ENCODE measurements at places on chromosomes 2 and 18.

GRCh38 chr2:230914886-230915285 is 10.2 kb downstream of the GPR55 start:
- no peak for DNase-seq

DNA sequence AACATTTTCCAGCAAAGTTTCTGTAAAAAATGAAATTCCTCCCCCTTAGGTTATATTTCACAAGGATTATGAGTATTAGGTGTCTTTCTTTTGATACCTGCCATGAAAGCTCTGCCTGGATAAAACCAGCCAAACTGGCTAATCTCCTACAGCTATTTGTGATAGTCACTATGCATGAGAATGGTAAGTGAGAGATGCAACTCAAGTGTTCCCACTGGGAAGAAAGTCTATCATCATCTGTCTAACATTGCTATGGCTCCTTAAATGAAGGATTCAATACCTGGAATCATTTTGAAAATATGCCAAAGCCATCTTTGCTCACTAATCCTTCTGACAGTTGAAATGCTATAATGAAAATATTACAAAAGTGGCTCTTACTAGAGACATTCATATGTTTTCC is 339.9 kb upstream of the LRRTM4 start:
- DNase-seq: no peak

DNA sequence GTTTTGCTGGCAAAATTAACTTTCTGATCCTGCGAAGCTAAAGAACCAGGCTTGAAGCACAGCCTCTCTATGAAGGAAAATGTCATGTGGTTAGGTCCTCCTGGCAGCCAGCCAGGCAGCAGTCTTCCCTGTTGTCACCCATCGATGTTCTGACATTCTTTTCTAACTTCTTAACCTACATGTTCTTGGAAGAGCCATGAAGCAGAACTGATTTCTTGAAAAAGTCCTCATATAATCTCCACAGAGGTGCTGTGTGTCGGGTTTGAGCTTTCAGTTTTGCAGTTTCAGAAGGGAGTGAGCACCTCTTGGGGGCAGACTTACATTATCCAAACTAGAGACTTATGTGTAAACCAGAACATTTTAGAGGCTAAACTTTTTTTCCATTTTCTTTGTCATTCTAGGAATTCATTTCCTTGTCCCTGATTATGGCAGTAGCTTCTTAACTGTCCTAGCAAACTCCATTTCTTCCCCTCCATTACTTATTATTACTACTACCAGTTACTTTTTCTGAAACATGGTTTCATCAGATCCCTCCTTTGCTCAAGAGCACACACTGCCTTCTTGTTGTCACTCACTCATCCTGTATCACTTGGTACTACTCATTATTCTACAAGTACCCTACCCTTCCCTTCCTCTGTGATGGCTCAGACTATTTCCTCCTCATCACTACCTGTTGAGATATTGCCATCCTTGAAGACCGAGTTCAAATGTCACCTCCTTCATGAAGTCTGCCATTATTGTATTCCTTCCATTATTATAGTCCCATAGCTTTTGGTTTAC is 31.1 kb downstream of the DOK1 start:
- DNase-seq: no peak

- no peak for DNase-seq
These were observed 28.3 kb downstream of the EVA1A start for GRCh38 chr2:75532488-75532887.

DNA sequence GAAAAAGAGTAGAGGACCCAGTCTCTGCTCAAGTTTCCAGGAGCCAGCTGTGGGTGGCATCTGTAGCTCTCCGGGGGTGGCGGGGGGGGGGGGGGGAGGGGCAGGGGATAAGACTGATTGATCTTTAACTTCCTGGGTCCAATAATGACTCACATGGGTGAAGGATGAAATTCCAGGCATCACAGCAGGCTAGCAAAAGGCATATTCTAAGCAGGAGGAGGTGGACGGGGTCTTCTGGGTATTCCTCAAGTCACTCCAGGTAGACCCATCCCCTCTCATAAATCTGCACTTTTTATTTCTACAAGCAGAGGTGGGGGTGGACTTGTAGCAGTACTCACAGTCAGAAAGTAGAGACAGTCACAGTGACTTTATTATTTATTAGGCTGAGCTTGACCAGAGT is 85.5 kb upstream of the TMEM247 start:
- no peak for DNase-seq

GRCh38 chr2:99644419-99644787 is 154.6 kb upstream of the REV1 start:
- no peak for DNase-seq

DNA sequence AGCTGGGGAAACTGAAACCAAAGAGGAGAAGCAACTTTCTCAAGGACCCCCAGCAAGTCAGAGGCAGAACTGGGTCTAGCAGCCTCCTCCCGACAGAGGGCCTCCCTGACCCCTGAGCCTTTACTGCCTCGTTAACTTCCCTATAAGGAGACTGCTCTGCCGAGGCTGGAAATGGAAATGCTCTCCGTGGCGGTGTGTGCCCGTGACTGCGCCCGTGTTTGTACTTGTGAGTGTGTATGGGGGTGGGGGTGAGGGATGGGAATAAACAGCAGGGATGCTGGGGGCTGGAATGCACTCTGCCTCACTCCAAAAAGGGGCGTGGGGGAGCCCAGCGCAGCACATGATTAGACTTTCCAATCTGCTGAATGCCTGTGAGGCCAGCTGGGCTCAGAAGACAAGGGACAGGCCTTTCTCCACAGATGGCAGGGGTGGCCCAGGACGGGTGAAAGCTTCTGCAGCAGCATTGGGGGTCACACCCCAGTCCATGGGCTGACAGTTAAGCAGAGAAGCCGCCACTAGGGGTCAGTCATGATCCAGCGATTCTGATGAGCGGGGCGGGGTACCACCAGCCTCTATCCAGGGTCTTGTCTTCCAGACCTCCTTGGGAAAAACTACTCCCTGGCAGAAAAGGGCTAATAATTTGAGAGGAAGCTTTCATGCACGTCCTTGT is 26.8 kb downstream of the MPHOSPH10 start:
- DNase-seq: peak; percentile 27

DNA sequence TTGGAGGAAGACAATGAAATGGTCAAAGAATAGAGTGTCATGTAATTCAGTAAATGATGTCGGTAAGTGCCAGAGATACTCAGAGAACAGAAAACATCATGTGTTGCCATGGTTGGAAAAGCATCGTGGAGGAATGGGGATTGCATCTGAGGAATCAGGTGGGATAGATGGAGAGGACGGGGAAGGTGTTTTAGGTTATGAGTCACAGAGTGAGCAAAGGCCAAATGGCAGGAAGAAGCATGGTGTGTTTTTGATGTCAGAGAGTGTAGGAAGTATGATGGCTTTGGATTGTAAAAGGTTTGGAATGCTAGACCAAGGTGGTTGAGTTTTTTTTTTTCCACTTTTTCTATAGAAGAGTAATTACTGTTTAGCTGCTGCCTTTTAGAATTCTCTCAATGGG is 27.5 kb upstream of the CD28 start:
- DNase-seq: peak; percentile 13

- DNase-seq: no peak
These were observed 8.4 kb downstream of the CASP10 start for GRCh38 chr2:201191132-201191875.

- peak; percentile 18 for DNase-seq
These were observed 11.3 kb downstream of the GFPT1 start for GRCh38 chr2:69375494-69376353.

DNA sequence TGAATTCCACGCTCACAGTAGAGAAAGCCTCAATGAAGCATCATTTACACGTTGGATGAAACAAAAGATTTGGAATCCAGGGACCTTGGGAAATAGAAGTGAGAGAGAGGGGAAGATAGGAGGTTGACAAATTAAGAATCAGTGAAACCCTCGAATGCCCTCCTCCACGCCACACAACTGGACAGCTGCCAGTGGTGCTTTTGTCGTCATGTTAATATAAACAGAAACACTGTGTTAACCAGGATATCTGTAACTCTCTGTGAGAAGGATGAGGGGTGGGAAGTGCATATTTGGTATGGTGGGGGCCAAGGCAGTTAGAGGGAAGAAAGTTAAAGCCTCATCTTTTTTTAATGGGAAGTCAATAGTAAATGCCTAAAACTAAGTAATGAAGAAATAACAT is 108.7 kb downstream of the GFPT1 start:
- no peak for DNase-seq

GRCh38 chr2:68722712-68723111 is 11.9 kb upstream of the ARHGAP25 start:
- DNase-seq: no peak

DNA sequence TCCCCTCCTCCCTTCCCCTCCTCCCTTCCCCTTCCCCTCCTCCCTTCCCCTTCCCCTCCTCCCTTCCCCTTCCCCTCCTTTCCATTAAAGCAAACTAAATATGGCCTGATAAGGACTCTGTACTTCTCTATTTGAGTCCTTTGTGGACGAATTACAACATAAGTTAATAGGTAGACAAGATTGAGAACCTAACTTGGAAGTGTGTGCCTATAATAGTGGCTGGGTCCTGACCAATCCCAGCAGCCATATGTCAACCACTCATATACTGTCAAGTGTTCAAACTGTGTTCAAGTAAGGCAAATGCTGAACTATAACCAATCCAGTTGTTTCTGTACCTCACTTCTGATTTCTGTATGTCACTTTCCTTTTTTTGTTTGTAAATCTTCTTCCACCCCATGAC is 97.1 kb upstream of the RBMS1 start:
- DNase-seq: no peak

DNA sequence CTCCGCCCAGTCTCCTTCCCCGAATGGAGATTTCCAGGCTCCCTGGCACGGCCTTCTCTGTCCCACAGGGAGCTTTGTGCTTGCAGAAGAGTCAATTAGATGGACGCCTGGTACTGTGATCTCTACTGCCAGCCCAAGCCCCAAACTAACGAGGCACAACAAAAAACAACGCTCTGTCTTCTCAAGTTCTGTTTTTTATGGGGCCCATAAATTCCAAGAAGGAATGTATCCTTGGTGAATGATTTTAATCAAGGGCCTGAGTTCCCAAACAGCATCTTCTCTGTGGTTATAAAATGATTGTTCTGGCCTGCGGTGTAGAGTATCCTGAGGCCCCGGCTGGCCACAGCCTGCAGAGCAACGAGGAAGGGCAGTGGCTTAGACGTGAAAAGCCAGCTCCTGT is 219.5 kb downstream of the CLIP4 start:
- no peak for DNase-seq

DNA sequence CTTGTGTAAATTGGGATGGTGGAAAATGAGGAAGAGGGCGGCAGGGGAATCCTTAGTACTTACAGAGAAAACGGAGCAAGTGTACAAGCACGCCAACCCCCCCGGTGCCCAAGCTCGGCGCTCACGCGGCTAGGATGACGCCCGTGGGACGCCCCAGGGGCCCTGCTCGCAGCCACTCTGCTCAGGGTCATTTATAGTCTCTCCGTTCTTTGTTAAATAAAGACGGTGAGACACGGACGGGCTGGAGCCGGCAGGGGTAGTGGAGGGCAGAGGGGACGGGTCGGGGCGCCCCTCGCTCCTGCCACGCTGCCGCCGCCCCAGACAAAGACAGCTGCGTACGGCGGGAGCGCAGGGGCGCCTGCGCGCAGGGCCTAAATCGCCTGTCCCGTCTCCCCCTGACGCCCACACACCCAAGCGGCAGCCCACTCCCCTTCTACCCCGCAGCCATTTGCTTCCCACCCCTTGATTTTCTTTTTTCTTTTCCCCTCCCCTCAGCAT is 37.8 kb downstream of the PCBP1 start:
- DNase-seq: no peak

DNA sequence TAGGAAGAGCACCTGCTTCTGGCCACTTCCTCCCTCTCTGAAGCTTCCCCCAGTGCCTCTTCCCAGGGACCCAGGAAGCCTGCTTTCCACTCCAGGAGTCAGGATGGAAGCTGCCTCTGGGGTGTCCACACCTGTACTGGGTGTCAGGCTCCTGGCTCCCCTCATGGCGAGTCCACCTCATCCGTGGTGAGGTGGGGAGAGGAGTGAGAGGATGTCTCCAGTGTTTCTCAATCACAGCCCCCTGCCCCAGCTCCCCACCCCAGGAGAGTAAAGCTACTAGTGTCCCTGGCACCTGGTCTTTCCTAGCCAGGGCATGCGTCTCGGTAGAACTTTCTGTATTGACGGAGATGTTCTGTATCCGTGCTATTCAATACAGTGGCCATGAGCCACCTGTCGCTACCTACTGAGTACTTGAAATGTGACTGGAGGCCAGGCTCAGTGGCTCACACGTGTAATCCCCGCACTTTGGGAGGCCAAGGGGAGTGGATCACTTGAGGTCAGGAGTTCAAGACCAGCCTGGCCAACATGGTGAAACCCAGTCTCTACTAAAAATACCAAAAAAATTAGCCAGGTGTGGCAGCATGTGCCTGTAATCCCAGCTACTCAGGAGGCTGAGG is 171.2 kb upstream of the HAAO start:
- no peak for DNase-seq

- DNase-seq: peak; percentile 11
These were observed 90.9 kb upstream of the SMAD7 start for GRCh38 chr18:49041435-49042245.

DNA sequence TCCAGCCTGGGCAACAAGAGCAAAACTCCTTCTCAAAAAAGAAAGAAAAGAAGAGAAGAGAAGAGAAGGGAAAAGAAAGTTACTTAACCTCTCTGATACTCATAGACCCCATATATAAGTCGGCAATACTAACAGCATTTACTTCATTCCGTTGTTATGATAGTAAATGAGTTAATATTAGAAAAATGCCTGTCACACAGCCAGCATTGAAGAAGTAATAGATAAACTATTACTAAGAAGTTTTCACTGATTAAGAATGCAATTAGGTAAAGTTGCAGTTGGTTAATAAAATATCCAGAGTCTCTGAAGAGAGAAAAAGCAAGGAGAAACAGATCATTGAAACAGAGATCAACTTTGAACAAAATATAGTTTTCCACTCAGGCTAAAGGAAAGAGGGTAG is 161.3 kb upstream of the UBE2E3 start:
- DNase-seq: no peak

- no peak for DNase-seq
These were observed 25.7 kb downstream of the CYP27C1 start for GRCh38 chr2:127194447-127194846.

DNA sequence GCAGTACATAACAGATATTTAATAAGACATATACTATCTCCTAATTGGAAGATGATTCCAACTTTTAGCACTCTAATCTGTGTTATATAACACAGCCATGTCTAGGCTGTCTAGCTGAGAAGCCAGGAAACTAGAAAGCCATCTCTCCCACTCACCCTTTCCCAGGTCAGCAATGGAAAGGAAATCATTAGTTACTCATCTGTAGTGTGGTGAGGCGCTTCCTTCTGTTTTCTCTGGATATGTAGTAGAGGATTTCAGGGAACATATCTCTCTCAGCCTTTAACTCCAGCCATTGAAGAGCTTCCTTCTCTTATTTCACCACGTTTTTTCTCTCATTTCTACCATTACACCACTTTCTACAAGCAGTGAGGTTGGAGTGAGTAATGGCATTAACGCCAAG is 19.4 kb downstream of the RBBP8 start:
- no peak for DNase-seq

GRCh38 chr18:63237881-63238692 is 81.5 kb downstream of the BCL2 start:
- DNase-seq: peak; percentile 86

GRCh38 chr18:77039196-77040130 is 93.1 kb downstream of the MBP start:
- peak; percentile 68 for DNase-seq

All from RWPE1 (cell line).